ENCODE measurements at places on chromosomes 13 and 19.

- ATAC-seq = no peak
These were observed 998.3 kb downstream of the EFNB2 start for GRCh38 chr13:105537113-105537512.

GRCh38 chr13:85080691-85081090 lies 718.5 kb downstream of the SLITRK6 start:
- no peak for ATAC-seq

DNA sequence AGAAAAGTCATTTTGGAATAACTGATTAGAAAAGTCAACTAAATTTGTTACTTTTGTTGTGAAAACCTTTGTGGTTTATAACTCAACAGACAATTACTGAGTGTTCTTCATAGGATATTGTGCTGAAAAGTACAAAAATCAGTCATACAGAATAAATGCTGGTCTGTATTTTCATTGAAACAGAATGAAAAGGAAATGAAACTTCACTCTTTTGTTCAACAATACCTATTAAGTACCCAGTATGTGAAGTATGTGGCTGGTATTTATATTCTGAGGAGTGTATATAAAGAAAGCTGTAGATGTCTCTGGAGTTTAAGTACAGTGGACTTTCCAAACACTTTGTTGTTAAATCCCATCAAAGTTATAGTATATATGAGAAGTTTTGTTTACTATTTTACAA lies 828.4 kb upstream of the ATXN8OS start:
- no peak for ATAC-seq

DNA sequence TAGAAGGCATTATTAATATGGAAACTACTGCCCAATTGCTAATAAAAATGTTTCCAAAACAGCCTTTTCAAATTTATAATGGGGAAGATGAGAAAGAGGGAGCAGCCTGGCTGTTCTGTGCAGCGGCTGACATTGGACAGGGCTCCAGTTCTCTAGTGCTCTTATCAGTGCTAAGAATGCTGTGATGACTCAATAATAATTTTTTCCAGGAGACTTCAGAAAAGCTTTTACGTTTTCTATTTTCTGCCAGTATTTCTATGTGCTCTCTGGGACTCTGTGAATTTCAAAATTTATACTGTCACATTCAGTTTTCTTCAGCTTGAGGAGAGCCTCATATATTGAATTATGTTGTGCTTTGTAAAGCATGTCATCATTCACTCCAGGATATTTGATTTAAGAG lies 209.6 kb downstream of the VWA8 start:
- no peak for ATAC-seq

DNA sequence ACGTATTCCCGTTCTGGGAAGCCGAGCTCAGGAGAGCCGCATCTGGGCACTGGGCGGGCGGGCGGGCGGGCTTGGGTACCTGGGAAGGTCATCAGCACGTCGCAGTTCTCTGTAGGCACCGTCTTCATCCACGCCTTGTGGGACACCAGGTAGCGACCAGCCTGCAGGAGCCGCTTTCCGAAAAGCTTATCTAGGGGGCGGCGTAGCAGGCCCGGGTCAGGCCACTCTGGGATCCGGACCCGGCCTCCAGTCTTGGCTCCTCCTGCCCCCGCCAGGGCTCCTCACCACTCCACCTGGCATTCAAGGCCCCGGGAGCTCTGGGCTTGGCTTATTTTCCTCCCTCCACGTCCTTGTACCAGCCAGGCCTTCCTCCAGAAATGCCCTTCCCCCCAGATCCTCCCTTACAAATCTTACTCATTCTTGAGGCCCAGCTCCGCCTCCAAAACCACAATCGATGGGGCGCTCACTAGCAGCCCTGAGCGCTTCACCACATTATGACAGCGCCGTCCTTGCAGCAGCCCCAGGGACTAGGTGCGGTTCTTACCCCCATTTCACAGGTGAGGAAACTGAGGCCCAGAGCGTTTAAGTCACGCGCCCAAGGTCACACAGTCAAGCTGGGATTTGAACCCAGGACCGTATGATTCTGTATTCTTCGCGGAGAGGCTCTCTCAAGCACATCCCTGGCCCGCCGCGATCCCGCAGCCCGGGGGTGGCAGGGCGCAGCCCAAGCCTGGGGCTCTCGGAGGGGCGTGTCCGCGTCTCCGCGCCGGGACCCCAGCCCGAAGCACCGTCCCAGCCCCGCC lies 843 bp downstream of the ANO8 start:
- peak; percentile 62 for ATAC-seq

- no peak for ATAC-seq
These were observed 58.4 kb downstream of the F2RL3 start for GRCh38 chr19:16946951-16947940.

GRCh38 chr13:99760456-99760855 lies 211.1 kb downstream of the ZIC5 start:
- ATAC-seq = no peak

DNA sequence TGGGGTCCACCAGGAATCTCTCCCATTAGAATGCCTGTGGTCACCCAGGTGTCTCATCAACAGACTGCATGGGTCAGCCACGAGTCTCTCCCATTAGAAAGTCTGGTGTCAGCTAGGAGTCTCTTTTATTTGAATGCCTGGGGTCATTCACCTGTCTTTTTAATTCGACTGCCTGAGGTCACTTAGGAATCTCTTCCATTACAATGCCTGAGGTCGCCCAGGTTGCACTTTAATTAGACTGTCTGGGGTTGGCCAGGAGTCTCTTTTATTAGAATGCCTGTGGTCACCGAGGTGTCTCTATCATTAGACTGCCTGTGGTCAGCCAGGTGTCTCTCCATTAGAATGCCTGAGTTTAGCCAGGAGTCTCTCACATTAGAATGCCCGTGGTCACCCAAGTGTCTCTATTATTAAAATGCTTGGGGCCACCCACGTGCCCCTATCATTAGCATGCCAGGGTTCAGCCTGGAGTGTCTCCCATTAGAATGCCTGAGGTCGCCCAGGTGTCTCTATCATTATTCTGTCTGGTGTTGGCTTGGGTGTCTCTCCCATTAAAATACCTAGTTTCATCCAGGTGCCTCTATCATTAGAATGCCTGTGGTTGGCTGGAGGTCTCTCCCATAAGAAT lies 1474.3 kb downstream of the UQCRFS1 start:
- ATAC-seq = no peak

GRCh38 chr13:22735011-22735995 lies 445.5 kb upstream of the SGCG start:
- no peak for ATAC-seq

DNA sequence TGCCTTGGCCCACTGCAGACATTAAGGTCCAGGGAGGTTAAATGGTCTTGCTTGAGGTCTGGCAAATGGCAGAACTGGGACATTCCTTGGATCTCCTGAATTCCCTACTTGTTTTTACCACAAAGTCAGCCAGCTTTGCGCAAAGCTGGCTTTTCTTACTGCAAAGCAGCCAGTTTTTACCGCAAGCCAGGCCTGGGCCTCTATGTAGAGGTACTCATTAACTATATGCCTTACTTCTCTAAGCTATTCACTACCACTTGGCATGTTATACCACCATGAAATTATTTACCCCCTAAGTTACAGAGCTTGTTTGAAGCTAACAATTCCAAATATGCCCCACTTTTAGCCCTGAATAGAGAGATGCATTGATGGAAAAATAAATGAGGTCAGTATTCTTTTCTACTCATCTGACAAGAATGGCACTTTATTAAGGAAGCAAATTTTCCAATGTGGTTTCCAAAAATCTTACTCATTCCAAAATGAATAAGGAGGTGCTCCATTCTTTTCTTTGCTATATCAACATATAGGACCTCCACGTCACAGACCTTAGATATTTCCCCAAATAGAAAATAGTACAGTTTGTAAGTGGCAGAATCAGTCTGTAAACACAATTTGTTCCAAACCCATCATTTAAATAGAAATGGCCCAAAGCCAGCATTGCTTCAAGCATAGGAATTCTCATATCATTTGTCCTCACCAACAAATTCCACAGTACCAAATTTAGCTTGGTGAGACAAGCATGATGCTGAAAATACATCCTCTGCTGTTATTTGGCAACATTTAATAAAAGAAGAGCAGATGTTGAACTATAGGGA lies 143.9 kb upstream of the TSC22D1 start:
- ATAC-seq = no peak

- peak; percentile 59 for ATAC-seq
These were observed 9.7 kb upstream of the USE1 start for GRCh38 chr19:17205237-17206140.

GRCh38 chr19:6767357-6768235 lies at the start of gene SH2D3A:
Gene SH2D3A, minus strand, starts transcription at chr19:6767435. Its CDS starts 3,687 bp downstream, at chr19:6763748.
- peak; percentile 73 for ATAC-seq

DNA sequence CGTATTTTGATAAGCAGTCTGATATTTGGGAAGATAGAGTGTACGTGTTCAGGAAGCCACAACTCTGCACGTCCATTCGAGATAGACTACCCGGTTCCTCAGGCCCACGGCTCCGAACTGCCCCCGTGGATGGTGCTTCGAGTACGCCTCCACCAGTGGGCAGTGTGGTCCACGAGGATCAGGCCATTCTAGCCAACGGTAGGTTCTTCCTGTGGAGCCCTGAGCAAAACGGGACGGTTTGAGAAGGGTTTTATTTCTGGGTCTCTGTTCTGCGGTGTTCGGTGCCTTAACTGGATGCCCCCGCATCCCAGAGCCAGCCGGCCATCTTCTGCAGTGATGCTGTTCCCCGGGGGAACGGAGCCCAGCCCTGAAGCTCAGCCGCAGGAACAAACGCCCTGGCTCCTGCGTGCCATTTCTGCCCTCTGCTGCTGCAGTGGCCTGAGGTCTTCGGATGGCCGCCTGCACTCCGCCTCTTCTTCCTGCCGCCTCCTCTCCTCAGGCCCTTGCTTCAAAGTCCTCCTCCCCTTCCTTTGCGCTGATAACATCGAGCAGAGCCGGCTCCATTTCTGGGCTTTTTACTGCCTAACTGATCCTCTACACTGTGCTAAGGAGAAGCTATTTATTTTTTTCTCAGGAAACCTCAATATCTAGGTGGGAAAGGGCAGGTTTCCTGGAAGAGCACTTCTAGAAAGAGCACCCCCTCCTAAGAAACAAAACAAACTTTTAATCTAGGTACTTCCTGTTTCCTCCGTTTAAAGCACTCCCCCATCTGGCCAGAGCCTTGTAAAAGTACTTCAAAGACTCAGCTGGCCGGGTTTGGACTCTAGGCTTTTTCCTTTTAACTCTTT lies 36.2 kb upstream of the SLC46A3 start:
- ATAC-seq = no peak

DNA sequence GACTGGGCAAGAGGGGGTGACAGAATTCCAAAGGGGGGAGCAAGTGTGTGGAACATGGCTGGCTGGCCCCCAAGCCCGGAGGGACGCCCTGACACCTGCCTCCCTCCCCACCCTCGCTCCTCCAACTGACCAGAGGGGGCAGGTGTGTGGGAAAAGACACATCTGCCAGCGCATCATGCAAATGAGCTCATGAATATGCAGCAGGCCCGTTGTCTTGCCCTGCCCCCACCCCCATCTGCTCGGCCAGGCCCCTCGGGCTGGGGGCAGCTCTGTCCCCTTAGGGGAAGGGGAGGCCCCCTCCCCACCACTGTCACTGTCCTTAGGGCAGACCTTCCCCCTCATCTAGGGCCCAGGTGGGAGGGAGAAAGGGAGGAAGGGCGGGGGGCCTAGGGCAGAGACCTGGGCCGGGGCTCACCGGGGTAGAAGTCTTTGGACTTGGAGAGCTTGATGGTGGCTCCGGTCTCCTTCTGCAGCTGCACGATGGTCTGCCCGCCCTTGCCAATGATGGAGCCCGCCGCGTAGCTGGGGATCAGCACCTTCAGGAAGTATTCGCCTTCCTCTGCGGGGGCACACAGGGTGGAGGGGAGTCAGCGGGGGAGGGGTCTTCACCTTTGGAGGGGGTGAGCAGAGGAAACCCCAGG lies 12.9 kb downstream of the NOVA2 start:
- no peak for ATAC-seq

- ATAC-seq = no peak
These were observed 4.1 kb downstream of the ALG11 start for GRCh38 chr13:52016296-52016695.

DNA sequence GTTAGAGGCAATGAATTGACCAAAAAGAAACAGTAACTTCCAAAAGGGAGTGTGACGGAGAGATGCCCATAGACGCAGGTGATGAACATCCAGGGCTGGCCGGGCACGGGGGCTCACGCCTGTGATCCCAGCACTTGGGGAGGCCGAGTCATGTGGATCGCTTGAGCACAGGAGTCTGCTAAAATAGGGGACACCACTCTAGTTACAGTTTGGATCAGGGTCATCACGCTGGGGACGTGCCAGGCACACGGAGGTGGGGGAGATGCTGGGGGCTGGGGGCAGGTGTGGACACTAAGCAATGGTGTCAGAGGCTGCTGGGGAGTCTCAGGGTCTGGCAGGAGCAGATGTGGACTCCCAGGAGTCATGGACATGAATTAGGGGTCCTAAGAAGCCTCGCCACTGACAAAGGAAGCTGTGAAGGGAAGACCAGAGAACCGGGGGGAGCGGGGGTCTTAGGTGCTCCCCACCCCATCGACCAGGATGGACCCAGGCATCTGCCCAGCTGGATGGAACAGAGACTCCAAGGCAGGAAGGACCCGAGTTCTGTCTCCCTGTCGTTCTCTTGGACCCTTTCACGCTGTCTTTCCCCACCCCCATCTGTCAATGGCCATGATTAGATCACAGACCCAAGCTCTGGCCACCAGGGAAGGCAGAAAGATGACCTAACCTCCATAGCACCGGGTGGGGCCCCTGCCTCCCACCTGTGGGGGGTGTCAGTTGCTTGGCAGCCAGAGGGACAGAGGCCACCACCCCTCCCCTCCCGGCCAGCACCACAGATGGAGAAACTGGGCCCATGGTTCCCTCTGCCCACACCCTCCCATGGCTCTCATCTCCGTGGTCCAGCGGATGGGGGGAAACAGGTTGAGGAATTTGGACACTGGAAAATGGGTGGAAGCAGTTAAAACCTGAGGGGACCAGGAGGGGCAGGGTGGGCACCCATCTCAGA lies 19.6 kb downstream of the CCDC8 start:
- no peak for ATAC-seq

GRCh38 chr19:30647891-30648720 lies 275.9 kb downstream of the ZNF536 start:
- ATAC-seq = no peak

DNA sequence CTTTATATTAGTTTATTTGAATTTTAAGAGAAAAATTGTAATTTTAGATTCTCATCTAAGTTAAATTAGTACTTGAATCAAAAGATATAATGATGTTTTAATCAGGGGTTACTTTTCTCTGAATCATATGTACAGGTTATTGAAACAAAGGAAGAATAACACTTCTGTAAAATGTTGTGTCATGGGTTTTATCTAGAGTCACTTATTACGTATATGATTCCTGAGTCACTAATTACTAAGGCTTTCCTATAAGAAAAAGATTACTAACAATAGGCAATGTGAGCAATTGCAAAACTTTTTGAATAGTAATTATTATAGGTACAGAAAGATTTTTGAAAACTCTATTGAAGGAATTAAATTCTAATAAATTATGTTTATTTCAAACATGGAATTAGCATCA lies 99.2 kb upstream of the KLF5 start:
- ATAC-seq = peak; percentile 69
